ENCODE measurements at places on chromosomes 4 and X.

- no peak for DNase-seq
Measured at GRCh38 chrX:124910611-124911010, 409.1 kb upstream of the TEX13C start.

DNA sequence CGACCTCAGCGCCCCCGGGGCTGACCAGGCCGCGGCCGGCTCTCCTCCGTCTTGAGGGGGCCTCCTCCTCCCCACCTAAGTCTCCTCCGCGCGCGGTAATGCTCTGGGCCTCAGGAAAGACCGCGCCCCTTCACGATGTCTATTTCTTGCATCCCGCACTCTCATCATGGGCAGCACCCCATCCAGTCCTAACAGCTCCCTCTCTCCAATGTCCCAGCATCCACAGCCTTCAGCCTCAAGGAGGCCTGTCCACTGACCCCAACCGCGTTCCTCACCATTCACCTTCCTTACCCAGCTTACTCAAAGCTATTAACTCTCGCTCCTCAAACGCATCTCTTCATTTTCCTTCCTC is 77.5 kb downstream of the MAGED4 start:
- no peak for DNase-seq

DNA sequence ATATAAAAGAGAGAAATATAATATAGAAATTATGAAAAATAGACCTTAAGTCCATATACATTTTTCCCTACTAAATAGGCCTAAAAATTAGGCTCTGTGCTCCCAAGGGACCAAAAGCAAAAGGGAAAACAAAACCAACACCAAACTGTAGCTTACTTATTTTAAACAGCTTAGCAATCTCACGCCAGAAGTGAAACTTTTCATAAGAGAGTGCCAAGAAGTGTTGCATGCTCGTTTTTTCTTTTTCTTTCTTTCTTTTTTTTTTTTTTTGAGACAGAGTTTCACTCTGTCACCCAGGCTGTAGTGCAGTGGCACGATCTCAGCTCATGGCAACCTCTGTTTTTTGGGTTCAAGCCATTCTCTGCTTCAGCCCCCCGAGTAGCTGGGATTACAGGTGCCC is 250.4 kb downstream of the TMA16 start:
- DNase-seq: no peak

DNA sequence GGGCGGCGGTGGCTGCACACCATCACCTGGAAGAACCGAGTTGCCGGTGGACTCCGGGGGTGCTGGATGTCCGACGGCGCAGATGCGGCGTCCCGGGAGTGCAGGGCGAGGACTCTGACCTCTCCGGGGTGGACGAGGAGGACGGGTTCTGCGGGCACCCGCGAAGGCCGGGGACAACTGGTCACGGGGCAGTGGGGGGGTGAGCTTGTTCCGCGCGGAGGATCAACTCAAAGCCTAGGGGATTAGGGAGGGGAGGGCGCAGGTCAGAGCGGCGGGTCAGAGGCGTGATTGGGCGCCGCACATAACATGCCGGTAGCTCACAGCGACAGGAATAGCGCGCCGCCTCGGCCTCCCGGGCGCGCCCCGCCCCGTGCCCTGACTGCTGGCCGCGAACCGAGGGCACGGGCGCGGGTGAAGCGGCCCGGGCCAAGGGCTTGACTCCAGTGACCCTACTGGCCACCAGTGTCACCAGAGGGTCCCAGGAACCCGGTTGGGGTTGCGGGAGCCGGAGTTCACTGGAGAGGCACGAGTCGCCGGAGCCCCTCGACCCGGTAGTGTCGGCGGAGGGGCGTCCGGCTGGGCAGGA is at the start of gene KLHL34:
Gene KLHL34 (minus strand): TSS at position 179 of the 586 bp plus-strand sequence. CDS start 542 bp downstream, outside the sequence.
- DNase-seq: no peak

GRCh38 chr4:20085156-20085555 is 166.5 kb upstream of the SLIT2 start:
- no peak for DNase-seq

GRCh38 chr4:101367201-101367600 is 19.9 kb upstream of the PPP3CA start:
- no peak for DNase-seq

DNA sequence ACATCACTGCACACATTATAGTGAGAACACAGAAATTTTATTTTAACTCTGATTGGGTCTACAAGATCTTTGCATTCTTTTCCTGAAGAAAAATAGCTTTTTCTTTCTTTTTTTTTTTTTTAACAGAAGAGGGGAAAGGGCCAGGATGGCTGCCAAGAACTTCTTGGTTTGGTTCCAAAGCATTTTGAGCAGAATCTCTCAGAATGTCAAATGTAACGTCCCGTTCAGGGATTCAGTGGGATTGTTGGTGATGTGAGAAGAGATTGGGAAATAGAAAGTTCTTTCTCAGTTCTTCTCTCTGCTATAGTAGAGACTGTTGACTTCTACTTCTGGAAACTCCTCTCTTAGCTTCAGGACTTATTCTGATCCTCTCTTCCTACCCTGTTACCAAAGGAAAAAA is 70.9 kb upstream of the CBR4 start:
- DNase-seq: no peak

GRCh38 chr4:70855464-70855863 is 15.8 kb upstream of the GRSF1 start:
- DNase-seq: no peak

DNA sequence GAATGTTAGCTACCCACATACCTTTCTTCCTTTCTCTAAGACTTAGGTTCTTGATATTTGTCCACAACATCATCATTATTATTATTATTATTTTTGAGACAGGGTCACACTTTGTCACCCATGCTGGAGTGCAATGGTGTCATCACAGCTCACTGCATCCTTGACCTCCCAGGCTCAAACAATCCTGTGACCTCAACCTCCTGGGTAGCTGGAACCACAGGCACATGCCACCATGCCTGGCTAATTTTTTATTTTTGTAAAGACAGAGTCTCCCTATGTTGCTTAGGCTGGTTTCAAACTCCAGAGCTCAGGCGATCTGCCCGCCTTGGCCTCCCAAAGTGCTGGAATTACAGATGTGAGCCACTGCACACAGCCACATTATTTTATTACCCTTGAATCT is 119.0 kb downstream of the CBR4 start:
- DNase-seq: no peak

DNA sequence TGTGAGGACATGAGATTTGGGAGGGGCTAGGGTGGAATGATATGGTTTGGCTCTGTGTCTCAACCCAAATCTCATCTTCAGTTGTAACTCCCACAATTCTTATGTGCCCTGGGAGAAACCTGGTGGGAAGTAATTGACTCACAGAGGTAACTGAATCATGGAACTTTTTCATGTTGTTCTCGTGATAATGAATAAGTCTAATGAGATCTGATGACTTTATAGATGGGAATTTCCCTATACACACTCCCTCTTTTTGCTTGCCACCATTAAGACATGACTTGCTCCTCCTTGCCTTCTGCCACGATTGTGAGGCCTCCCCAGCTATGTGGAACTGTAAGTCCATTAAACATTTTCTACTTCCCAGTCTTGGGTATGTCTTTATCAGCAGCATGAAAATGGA is 253.2 kb upstream of the GK2 start:
- DNase-seq: no peak

DNA sequence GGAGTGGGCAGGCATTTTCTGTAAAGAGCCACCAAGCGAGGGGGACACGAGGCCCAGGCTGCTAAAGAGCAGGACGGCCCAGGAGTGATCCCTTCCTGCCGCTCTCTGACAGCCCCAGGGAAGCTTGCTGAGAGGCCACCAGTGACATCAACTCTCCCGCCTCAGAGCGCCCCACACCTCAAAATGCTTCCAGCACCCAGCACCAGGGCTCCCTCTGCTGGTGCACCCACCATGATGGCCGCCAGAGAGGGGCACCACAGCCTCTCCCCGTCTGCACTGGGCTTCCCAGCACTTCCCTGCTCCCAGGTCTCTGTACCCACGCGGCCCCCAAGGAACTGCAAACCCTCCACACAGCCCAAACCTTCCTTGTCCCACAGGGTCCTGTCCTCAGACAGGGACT is 40.4 kb downstream of the GAK start:
- peak; percentile 16 for DNase-seq

- DNase-seq: no peak
Measured at GRCh38 chr4:38371391-38371851, 292.6 kb upstream of the KLF3 start.

- no peak for DNase-seq
Measured at GRCh38 chr4:101197350-101197749, 150.0 kb downstream of the PPP3CA start.

GRCh38 chr4:96841801-96842200 is 1001.9 kb downstream of the PDHA2 start:
- DNase-seq: no peak

GRCh38 chr4:95516528-95517017 is 32.2 kb downstream of the UNC5C start:
- no peak for DNase-seq

DNA sequence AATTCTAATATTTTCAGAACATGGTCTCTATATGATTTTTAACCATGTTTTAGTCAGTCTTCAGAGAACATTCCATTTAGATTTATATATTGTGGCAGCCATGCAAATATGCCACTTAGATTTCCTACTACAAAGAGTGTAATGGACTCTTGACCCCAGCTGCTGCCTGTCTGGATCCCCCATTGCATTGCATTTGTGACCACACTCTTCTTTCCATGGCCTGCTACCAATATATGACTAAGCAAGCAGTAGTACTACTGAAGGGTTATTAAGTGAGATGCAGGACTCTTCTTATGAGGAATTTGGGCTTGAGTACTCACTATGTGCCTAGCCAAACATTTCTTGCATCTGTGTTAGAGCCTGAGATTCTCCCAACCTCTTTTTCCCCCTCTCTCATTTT is 306.8 kb downstream of the PDHA2 start:
- no peak for DNase-seq

DNA sequence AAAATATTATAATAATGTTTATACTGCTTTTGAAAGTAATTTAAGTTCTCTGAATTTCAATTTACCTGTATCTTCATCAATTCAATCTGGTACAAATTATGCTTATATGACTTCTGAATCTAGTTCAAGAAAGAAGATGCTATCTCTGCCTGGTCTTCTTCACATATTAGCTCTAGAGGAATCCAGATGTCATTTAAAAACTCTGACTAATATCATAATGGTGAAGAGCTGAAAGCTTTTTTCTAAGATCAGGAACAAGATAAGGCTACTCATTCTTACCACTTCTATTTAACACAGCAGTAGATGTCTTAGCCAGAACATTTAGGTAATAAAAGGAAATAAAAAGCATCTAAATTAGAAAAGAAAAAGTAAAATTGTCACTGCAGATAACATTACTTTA is 636.1 kb downstream of the ARAP2 start:
- no peak for DNase-seq

- no peak for DNase-seq
Measured at GRCh38 chr4:97367878-97368277, 775.4 kb downstream of the STPG2 start.

DNA sequence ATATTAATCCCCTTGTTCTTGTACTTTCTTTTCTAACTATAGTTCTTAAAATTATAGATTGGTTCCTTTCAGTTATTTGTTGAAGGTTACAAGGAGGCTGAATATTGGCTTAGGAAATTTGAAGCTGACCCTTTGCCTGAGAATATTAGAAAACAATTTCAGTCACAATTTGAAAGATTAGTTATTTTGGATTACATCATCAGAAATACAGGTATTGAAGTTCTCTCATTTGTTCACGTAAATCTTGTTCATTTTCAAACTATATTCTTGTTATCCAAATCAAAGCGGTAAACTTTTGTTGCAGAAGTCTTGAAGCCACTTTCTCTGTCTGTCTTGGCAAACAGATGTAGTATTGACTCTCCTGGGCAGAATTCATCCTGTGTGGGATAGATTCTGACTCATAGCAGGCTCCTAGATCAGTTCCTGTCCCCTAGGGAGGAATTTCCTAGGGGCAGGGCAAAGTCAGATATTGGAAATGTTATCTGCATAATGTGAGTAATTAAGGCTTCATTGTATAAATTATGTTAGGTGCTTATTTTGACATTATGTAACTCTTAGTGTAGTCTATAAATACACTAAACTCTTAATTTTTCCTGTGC is 25.2 kb downstream of the PI4K2B start:
- DNase-seq: no peak

- DNase-seq: no peak
Measured at GRCh38 chr4:51901363-51901762, 58.4 kb downstream of the DCUN1D4 start.

- DNase-seq: no peak
Measured at GRCh38 chr4:90528551-90528950, 401.4 kb downstream of the CCSER1 start.

- DNase-seq: no peak
Measured at GRCh38 chr4:56147371-56147770, 198.6 kb downstream of the CEP135 start.

GRCh38 chr4:138448169-138448568 is 206.0 kb upstream of the SLC7A11 start:
- DNase-seq: no peak

- no peak for DNase-seq
Measured at GRCh38 chr4:13267091-13267490, 217.0 kb downstream of the RAB28 start.

- DNase-seq: no peak
Measured at GRCh38 chrX:30230395-30230794, at the start of gene MAGEB3. MAGEB3 (plus strand) TSS chrX:30230657; CDS start chrX:30235925, 5,268 bp downstream.

DNA sequence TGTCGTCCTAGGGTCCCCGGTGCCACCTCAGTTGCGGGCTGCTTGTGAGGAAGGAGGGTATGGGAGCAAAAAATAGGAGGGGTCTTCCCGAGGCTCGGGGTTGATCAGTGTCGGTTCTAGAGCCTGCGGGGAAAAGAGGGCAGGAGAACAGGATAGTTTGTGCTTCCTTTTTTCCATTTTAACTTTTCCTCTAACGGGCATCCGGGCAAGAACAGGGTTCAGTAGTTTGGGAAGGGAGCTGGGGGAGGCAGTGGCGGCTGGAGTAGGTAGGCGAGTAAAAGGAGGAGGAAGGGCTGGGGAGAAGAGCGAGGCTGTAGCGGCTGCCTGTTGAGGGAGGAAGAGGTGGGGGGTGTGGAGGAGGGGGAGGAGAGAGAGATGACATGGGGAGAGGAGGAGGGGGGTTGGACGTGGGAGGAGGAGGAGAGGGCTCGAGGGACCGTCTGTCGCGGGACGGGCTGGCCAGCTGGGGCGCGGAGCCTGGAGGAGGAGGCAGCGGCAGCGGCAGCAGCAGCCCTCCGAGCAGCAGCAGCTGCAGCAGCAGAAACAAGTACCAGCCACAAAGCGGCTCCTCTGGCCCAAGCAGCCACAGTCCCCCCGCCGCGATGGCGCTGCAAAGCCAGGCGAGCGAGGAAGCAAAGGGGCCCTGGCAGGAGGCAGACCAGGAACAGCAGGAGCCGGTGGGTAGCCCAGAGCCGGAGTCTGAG is at the start of gene SLC16A2:
Gene SLC16A2 (plus strand): TSS at position 458 of the 704 bp plus-strand sequence. CDS start 145 bp downstream, at position 603.
- DNase-seq: peak; percentile 25

GRCh38 chrX:3680459-3680858 is 33.0 kb downstream of the PRKX start:
- DNase-seq: no peak

All from CD4-positive, alpha-beta T cell treated with Interferon alpha-2 for 1 hour (primary cell).